ENCODE measurements at places on chromosomes 2 and 18. TPM values are rescaled to one million over a fixed set of nuclear protein-coding genes. Genes with fewer than 3 reads are reported as not detected.

DNA sequence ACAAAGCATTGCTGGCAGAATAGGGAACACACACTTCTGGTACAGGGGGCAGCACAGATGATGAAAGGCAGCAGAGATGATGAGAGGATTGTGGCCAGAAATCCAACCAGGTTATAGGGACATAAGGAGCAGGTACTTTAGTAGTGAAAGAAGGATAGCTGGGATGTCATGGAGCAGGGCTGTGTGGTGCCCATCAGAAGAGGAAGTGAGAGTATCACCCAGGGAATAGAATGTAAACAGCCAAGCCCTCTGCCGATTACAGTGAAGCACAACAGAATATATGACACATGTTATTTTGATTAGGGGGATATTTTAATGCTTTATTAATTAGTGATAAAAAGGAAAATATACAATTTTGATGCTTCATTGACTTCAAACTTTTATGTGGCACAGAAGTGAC, 883.4 kb upstream of the CDH2 start:
- DNase-seq, result no peak

DNA sequence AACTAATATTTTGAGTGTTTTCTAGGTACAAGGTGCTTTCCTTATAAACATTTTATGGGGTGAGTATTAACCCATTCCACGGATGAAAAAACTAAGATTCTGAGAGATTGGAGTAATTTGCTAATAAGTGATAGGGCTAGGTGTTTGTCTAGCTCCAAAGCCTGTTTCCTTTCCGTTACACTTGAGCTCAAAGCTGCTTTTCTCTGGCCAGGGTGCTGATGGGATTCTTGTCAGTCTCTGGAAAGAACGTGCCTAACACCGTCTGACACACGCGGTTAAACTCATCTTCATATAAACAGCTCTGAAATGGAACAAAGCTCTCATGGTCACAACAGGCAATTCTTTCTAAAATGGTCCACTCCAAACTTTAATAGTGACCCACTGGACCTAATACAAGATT, 2.0 kb upstream of the ANKRD29 start:
- no peak for DNase-seq

- DNase-seq, result no peak
Measured at GRCh38 chr2:64203131-64203857, 59.1 kb upstream of the PELI1 start.

The TMEM87B gene
- total RNA-seq, result 32.3 TPM
